ENCODE measurements at places on chromosomes 16 and 17.

GRCh38 chr17:56173958-56174835, 20.9 kb downstream of the ANKFN1 start:
- DNase-seq = peak; percentile 75

DNA sequence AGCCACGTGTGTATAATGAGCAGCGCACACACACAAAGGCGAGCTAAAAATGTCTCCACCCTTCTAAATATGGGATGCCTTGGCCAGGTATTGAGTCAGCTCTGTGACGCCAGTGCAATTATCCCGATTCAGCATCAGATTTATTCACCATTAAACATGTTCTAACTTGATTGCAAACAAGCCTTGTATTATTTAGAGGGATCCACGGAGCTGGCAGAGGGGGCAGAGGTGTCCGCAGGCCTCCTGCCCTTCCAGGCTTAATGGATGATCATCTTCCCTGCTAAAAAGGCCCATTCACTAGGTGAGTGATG, 591.7 kb downstream of the MAF start:
- DNase-seq = no peak

DNA sequence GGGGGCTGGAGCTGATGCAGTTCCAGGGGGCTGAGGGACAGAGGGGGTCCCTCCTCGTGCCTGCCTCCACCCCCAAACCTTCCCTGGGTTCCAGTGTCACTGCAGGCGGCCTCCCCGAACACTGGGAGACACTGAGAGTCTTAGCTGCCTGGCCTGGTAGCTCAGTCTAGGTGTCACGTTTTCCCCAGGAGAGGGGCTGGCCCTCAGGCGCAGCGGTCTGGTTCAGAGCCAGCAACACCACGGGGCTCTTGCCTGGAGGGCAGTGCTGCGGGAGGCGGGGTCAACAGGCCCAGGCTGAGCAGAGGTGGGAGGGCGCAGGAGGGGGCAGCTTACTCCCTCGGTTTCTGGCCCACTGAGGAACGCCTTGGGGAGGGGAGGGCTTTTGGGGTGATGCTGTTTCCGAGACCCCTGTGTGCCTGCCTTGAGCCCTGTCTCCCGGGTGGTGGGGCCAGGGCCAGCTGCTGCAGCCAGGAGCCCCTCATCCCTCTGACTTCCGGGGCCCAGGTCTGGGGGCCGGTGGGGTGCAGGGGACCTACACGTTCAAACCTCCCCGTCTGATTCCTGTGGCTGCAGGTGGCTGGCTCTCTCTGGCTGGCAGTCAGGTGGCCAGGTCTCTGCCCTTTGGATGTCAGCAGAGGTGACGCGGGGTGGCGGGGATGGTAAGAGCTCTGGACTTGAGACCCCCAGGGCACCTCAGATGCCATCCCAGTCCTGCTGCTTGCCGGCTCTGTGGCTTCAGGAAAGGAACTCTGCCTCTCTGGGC, 89.3 kb upstream of the GSE1 start:
- DNase-seq = peak; percentile 8

DNA sequence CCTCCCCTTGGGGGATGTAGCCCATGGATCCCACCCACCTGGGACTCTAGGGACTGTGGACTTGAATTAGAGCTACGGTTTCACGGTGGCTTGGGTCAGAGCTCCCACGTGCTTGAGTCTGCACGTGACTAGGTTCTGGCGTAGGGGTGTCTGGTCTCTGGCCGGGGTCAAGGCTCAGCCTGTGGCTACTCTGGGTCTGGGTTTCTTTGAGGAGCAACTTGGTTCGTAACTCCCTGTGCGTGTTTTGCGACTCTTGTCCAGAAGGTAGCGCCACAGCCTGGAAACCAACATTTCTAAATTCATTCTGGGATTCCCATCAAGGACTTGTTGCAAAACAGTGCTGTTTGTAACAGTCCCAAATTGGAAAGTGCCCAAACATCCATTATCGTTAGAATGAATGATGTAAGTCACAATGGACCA, 470 bp upstream of the GGT6 start:
- DNase-seq = no peak

DNA sequence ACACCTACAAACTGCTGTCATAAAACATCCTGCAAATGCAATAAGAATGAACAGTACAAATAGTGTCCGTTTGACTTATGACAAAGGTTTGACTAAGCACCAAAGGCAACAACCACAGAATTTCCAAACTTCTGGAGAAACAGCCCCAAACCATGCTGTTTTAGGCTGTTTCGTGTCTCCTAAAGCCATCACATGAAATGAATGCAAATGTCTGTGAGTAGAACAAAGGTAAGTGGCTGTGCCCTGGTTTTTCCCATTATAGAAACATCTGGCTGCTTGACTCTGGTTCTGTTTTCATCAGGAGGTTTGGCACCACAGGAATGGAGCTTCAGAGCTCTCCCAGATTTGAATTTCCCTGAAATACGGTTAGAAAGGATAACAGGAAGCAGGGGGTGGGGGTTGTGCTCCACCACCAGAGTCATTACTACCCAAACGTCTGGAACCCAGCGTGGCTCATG, 4.6 kb upstream of the EMP2 start:
- DNase-seq = peak; percentile 34

DNA sequence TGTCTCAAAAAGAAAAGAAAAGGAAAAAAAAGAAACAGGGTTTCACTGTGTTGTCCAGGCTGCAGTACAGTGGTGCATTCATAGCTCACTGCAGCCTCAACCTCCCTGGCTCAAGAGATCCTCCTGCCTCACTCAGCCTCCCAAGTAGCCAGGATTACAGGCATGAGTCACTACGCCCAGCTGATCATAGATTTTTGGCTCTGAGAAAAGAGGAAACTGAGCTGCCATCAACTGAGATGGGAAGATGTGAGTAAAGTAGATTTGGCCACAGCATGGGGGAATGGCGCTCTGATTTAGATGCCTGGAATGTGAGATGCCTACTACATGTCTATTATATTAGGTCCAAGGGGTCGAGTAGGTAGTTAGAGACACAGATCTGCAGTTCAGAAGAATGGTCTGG, 5.9 kb upstream of the NAGS start:
- peak; percentile 78 for DNase-seq

- DNase-seq = peak; percentile 15
Observed at GRCh38 chr17:79065105-79065670, 9.4 kb upstream of the ENGASE start.

DNA sequence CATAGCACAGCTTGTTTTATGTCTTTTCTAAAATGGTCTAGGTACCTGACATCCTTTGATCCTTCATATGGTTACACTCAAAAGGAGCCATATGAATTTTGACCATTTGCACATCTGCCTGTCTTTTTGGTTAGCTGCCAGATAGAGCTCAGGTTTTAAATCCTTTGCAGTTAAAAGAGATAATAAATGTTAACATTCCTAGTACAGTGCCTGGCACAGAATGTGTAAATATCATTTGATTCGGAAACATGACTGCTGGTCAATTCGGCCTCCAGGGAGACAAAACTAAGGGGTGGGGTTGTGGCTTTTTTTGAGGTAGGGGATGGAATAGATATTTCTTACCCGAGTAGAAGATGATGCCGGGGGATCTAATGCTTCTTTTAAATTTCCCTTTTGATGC, 64.2 kb downstream of the FTO start:
- no peak for DNase-seq

DNA sequence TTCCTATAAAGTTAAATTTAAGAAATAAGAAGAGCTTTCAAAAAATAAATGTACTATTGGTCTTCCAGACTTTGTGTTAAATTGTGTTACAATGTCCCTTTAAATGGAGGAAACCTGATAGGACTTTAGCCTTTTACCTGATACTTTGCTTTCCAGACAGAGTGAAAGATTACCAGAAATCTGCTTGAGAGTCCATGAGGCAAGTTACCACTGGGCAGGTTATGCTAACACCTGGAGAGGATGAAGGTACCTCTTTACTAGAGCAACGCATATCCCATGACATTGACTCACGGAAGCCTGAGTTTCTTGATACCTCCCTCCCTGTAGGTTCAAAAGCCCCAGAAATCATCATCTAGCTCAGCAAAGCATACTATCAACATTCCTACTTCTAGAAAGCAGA, 143.9 kb upstream of the C17orf78 start:
- no peak for DNase-seq

DNA sequence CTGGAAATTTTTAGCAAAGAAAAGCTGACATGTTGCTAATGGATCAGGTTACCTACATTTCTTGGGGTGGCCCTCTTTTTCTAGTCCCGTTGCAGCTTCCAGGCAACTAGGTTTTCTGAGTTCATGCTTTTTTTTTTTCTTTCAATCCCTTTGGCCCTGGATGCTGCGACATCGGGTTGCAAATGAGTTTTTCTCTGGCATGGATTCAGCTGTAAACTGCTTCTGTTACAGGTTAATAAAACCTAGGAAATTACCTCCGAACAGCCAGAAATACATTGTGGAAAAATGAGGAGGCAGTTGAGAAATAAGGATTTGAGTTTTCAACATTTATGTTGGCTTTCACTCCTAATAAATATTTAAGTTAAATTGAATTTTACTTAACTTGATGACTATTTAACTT, 149.8 kb upstream of the MAF start:
- no peak for DNase-seq

- no peak for DNase-seq
Observed at GRCh38 chr16:30437511-30438046, 7.7 kb upstream of the DCTPP1 start.

DNA sequence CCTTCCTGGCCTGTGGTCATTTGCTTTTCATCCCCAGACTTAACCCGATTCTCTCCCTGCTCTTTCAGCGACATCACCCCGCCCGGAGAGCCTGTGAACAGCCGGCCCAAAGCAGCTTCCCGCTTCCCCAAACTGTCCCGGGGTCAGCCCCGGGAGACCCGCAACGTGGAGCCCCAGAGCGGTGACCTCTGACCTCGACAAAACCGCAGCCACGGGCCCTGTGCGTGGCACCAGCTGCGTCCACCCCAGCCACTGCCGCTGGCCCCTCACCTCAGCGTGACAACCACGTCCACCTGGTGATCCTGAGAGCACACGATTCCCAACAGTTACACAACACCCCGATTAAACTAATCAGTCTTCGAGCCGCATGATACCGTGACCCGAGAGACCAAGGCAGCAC, 235.2 kb downstream of the CPPED1 start:
- no peak for DNase-seq

GRCh38 chr17:2755891-2756724, 6.7 kb upstream of the CCDC92B start:
- no peak for DNase-seq

DNA sequence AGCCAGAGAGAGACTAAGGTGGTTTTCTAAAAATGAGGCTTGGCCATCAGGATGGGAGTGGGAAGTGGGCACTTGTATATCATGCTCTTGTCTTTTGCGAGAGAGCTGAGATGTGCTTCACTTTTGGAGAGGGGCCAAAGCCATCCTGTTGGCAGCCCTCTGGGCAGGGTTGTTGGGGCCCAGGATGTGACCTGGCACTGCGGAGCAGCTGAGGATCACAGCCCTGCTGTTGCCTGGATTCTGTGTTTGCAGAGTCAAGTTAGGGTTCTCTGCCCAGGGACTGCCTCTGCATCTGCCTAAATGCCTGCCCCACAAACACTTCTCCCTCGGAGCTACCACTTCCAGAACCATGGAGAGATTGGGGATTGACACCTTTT, 71.2 kb downstream of the PLD6 start:
- no peak for DNase-seq

DNA sequence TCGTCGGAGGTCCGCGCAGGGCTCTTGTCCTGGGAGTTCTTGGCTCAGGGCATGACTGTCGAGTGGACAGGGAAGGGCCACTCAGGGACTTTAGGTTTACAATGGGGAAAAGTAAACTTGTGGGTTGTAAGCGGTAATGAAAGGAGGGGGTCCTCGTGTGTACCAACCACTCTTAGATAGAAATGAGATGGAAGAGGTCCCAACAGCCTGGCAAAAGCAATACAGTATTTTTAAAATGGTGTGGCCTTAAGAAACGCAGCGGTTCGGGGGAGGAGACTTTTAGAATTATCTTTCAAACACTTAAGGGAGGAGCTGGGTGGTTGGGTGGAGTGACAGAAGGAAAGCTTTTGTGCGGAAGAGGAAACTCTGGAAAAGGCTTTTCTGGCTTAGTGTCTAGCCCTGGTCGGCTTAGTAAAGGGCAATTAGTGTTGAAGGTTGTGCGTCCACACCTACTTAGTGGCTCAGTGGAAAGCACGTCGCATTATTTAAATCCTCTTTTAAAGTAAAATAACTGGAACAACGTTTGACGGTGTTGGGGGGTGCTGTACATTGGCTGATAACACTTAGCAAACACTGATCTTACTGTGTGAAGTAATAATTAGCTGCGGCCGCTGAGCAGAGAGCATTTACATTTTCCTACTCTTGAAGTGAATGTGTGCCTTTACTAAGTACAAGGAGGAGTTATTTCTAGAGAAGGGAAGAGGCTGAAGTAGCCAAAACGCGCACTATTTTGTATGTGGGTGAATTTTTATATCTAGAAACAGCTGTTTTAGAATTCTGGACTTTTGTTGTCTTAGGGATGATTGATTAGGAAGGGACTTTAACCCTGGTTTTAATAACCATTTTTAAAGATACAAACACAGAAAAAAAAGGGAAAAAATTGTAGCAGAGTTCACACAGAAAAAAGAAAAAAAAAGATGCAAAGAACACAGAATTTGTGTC, 1.0 kb downstream of the WSB1 start:
- DNase-seq = peak; percentile 82

- DNase-seq = peak; percentile 63
Observed at GRCh38 chr16:80123189-80123588, 417.6 kb upstream of the DYNLRB2 start.

DNA sequence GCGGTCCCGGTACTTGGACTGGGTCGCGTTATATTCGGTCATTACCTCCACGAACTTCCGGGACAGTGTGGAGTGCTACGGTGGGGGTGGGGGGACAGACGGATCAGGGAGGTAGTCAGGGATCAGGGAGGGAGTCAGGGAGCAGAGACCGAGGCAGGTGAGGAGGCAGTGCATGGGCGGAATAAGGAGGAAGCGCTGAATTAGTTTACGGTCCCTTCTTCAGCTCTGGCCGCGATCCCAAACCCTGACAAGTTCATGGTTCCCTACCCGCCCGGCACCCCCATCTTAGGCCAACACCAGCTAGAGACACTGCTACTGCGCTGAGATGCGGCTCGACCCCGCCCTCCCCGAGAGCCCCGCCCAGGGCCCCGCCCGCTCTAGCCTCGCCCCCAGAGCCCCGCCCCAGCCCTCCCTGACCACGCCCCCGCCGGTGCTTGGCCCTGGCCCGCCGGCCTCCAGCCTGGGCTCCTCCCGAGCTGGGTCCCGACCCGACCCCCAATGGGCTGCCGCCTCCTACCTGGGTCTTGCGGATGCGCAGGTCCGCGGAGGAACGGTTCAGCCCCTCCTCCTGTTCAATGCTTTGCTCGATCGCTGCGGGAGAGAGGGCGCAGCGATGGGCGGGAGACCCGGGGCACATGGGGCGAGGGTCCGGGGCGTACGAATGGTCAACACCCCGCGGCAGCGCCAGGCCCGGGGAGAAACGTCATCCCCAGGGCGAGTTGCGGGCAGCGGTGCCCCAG, 12.1 kb downstream of the HSD3B7 start:
- peak; percentile 86 for DNase-seq

- DNase-seq = no peak
Observed at GRCh38 chr17:76586741-76587487, 1.3 kb upstream of the ST6GALNAC2 start.

GRCh38 chr17:80416260-80416939, 1.4 kb downstream of the ENDOV start:
- DNase-seq = no peak

DNA sequence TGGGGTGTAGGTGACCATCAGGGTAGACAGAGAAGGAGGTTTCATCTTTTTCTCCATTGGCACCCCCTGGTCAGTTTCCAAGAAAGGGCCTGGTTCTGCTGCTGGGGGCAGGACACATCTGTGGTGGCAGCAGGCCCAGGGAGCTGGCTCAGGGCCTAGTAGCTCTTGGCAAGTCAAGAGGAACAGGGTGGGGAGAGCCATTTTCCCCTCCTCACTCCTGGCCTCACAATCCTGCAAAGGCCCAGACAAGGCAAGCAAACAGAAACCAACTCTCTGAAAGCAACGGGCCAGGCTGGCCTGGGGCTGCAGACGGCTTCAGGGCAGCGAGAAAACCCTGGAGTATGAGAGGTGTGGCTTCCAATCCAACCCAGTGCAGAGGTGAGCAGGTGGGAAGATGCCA, 192.9 kb upstream of the DYNLRB2 start:
- DNase-seq = no peak
